ENCODE measurements at places on chromosomes 4 and X. TPM values are rescaled to one million over a fixed set of nuclear protein-coding genes. Genes with fewer than 3 reads are reported as not detected.

Gene INTU
- total RNA-seq: 2.8 TPM

Gene ADGRG4
- not detected for total RNA-seq

Gene IQCM
- not detected for total RNA-seq

Gene ARMCX1
- 75.8 TPM for total RNA-seq

Gene ANXA3
- total RNA-seq: 4.5 TPM

Gene PHOX2B
- total RNA-seq: not detected

Gene TMEM255A
- not detected for total RNA-seq

Gene MAGEA2B
- total RNA-seq: not detected

Gene ESX1
- total RNA-seq: 0.17 TPM
